ENCODE measurements at places on chromosomes 2 and 18. TPM values are rescaled to one million over a fixed set of nuclear protein-coding genes. Genes with fewer than 3 reads are reported as not detected.

ANO7 gene
- total RNA-seq, result 1.6 TPM

TBC1D8 gene
- 0.95 TPM for total RNA-seq

AP1S3 gene
- total RNA-seq, result 4.0 TPM

TTLL4 gene
- 34.1 TPM for total RNA-seq

SLC19A3 gene
- not detected for total RNA-seq

ABCG8 gene
- total RNA-seq, result not detected

CTNNA2 gene
- total RNA-seq, result not detected

LRATD1 gene
- total RNA-seq, result not detected

EVX2 gene
- not detected for total RNA-seq

ASXL3 gene
- not detected for total RNA-seq

NEB gene
- 1.3 TPM for total RNA-seq

CPLX4 gene
- total RNA-seq, result not detected

LRRC30 gene
- not detected for total RNA-seq

ZEB2 gene
- 27.6 TPM for total RNA-seq

SPR gene
- total RNA-seq, result 5.2 TPM

OBSL1 gene
- total RNA-seq, result 0.84 TPM

CNDP1 gene
- total RNA-seq, result 0.26 TPM

GALNT3 gene
- 8.9 TPM for total RNA-seq

GNAL gene
- total RNA-seq, result 0.30 TPM

All from activated T-helper 17 cell treated with anti-CD3 and anti-CD28 coated beads, Interleukin-2, amount 50 U/mL, for 72 hours (primary cell).